ENCODE measurements at places on chromosomes 7 and 10. TPM values are rescaled to one million over a fixed set of nuclear protein-coding genes. Genes with fewer than 3 reads are reported as not detected.

Gene FKBP9
- total RNA-seq = 90.8 TPM

Gene GGCT
- total RNA-seq = 110 TPM

Gene PTPRZ1
- total RNA-seq = not detected

Gene ANKRD30A
- 1.0 TPM for total RNA-seq

Gene GPR15LG
- total RNA-seq = not detected

Gene GHRHR
- not detected for total RNA-seq

Gene MEPCE
- total RNA-seq = 42.4 TPM

Gene NPTX2
- total RNA-seq = 0.17 TPM

Gene AMPH
- total RNA-seq = 0.18 TPM

Gene HTRA1
- 54.3 TPM for total RNA-seq

Gene CCL24
- total RNA-seq = not detected
